ENCODE measurements at places on chromosomes 4 and X. TPM values are rescaled to one million over a fixed set of nuclear protein-coding genes. Genes with fewer than 3 reads are reported as not detected.

UBA1 gene
- total RNA-seq, result 278 TPM

GLOD5 gene
- not detected for total RNA-seq

TCP11X2 gene
- total RNA-seq, result not detected

RAB41 gene
- total RNA-seq, result not detected

CSAG3 gene
- total RNA-seq, result not detected

CFI gene
- total RNA-seq, result not detected

UGT2A1 gene
- not detected for total RNA-seq

PAGE5 gene
- total RNA-seq, result 0.68 TPM

TREX2 gene
- total RNA-seq, result 1.1 TPM

PRR32 gene
- total RNA-seq, result not detected

Measured in activated CD4-positive, alpha-beta memory T cell treated with anti-CD3 and anti-CD28 coated beads for 36 hours (primary cell).